Putamen (tissue), 1 donor: ENCODE measurements at places on chromosomes 16 and 17.

DNA sequence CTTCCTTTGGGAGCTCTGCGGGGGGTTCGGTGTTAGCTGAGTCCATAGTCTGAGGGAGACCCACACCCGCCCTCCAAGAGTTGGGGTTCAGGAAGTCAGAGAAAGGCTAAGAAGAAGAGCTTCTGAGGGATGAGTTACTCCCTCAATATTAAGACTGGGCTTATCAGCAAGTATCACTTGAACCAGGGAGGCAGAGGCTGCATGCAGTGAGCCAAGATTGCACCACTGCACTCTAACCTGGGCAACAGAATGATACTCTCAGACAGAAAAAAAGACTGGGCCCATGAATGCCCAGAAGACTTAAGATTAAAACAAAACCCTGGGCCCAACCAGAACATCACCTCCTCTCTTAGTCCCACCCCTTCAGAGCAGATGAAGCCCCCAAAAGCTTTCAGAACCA, 6.0 kb downstream of the NKIRAS2 start:
- DNase-seq: no peak

GRCh38 chr17:69239611-69240600, 11.3 kb upstream of the ABCA10 start:
- DNase-seq: no peak

DNA sequence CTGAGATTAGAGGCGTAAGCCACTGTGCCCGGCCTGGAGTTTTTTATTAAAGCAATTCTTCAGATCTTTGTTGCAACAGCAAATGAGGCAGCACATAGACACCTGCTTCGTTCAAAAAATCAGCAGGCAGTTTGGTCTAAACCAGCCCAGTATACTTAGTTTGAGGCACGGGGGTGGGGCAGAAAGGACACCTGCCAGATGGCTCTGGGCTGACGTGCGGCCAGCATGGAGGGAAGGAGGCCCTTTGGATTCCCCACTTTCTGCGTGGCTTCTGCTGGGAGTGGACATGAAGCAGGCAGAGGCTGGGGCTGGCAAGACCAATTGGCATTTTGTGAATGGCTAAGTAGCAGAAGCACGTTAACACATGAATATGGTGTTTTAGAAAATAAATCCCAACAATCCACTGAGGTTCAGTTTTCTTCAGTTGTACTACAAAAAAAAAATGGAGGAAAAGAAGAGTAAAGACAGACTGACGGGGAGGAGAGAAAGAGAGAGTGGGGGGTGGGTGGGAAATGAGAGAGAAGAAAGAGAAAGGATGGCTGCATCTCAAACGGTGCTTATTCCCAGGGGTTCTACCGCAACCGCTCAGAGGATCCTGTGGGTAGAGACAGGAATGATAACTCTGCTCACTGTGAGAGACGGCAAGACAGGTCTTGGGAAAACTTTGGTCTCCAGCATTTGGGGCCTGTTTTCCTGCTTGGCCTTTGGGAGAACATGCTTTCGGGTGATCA, 16.3 kb downstream of the C16orf46 start:
- no peak for DNase-seq

DNA sequence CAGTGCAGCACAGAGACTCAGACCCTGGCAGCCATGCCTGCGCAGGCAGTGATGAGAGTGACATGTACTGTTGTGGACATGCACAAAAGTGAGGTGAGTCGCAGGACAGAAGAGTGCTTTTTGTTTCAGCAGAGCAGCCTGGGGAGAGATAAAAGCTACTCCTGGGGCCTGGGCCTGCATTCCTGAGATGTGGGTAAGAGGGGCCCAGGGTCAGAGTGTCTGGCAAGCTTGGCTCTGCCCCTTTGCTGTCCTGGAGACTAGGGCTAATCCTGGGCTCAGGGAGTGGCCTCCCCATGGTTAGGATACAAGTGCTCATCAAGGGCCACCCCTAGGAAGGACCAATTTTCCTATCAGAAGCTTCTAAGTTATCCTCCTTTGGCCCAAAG, 4.8 kb upstream of the ERBB2 start:
- DNase-seq: no peak

- DNase-seq: no peak
These were observed 312.2 kb upstream of the MAF start for GRCh38 chr16:79912592-79913310.

GRCh38 chr16:67443265-67443664, 12.3 kb downstream of the HSD11B2 start:
- no peak for DNase-seq

- DNase-seq: no peak
These were observed 74.2 kb upstream of the MED9 start for GRCh38 chr17:17402558-17402957.

GRCh38 chr16:69482410-69482991, 58.1 kb downstream of the CYB5B start:
- DNase-seq: no peak

DNA sequence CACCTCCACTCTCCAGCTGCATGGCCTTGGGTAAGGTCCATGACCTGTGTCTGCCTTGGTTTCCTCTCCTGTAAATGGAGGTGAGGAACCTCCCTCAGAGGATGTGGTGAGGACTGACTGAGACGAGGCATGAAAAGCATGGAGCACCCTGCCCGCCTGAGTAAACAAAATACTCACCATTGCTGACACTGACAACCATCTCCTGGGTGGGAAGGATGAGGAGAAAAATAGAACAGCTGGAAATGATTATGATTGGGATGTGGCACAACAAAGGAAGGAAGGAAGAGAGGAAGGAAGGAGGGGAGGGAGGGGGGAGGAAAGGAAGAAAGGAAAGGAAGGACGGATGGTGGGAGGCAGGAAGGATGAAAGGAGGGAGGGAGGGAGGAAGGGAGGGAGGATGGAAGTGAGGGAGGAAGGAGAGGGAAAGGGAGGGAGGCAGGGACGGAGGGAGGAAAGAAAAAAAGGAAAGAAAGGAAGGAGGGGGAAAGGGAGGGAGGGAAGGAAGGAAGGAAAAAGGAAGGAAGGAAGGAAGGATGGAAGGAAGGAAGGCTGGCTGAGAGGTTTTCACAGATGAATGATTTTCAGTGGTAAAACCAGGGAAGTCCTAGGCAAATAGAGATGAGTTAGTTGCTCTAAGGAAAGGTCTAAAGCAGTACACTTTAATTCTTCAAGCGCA, 276.5 kb upstream of the XYLT1 start:
- no peak for DNase-seq

GRCh38 chr17:17538417-17539391, 42.5 kb upstream of the RASD1 start:
- DNase-seq: peak; percentile 32

- no peak for DNase-seq
These were observed 114.5 kb upstream of the CHMP6 start for GRCh38 chr17:80876950-80877728.

DNA sequence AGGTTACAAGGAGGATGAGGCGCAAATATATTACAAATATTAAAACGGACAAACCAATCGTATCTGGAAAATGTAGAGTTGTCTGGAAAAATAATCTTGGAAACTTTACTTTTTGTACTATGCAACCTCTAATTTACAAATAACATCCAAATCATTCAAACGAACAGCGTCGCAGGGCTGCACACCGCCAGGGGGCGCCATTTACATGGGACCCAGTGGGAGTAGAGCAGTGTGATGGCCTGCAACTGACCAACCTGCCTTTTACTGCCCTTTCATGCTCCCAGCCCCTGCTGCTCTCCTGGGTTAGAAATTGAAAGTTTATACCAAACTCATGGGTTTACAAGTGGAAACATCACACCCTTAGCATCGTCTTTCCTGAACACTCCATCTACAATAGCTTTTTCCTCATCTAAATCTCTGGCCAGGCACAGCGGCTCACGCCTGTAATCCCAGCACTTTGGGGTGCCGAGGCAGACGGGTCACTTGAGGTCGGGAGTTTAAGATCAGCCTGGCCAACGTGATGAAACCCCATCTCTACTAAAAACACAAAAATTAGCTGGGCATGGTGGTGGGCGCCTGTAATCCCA, 10.0 kb downstream of the PITPNC1 start:
- DNase-seq: no peak

GRCh38 chr17:63039899-63040602, 74.0 kb downstream of the TANC2 start:
- peak; percentile 16 for DNase-seq

DNA sequence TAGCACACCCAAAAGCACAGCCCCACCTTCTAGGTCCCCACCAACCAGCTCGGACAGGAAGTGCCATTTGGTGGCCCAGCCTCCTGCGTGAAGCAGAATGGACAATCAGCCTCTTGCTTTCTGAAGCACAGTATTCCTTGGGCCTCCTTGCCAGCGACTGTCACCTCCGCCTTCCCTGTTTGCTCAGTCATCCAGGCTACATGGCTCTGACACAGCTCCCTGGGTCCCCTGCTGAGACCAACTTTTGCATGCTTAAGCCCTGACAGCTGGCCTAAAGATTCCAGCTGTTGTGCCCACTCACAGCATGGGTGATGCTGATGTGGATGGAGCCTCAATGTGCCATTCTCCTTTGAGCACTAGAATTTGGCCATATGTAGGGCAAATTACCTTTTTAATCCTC, 4.5 kb upstream of the CACNG5 start:
- DNase-seq: no peak

DNA sequence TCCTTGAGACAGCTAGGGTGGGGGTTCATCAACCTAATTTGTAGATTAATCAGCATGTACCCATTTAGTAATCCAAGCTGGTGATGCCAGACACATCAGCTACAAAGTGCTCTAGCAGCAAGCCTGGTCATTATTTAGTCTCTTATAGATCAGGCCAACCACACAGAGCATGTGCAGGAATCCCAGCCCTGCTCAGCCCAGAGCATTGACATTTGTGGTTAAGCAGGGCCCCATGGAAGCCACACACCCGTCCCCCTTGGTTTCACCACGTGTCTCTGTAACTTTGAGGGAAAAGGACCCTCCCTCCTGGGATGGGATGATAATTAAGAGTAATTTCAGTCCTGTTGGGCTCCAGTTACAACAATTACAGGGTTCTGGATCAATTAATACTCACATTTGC, 268.8 kb upstream of the RPL38 start:
- DNase-seq: no peak
